ENCODE measurements at places on chromosomes 13 and 19.

GRCh38 chr13:72072261-72072660 lies 205.3 kb upstream of the DACH1 start:
- H3K27me3 ChIP-seq: no peaks in the 10 kb centered on the region
- DNase-seq: no peak
- no peak overlapping the region for H3K27ac ChIP-seq
- no peaks in the 10 kb centered on the region for H3K4me1 ChIP-seq
- no peak overlapping the region for H3K4me3 ChIP-seq
- no peaks in the 10 kb centered on the region for H3K36me3 ChIP-seq

- no peaks in the 10 kb centered on the region for H3K36me3 ChIP-seq
- H3K27me3 ChIP-seq: peaks cover 6% of the 10 kb centered on the region
- H3K27ac ChIP-seq: no peak overlapping the region
- peaks cover 10% of the 10 kb centered on the region for H3K4me1 ChIP-seq
Measured at GRCh38 chr19:35088131-35088913, 27.3 kb upstream of the FXYD3 start.

- H3K27ac ChIP-seq: no peak overlapping the region
- peaks cover 24% of the 10 kb centered on the region for H3K4me1 ChIP-seq
- H3K27me3 ChIP-seq: peaks cover 55% of the 10 kb centered on the region
Measured at GRCh38 chr13:35471706-35472322, 4.7 kb downstream of the MAB21L1 start.

DNA sequence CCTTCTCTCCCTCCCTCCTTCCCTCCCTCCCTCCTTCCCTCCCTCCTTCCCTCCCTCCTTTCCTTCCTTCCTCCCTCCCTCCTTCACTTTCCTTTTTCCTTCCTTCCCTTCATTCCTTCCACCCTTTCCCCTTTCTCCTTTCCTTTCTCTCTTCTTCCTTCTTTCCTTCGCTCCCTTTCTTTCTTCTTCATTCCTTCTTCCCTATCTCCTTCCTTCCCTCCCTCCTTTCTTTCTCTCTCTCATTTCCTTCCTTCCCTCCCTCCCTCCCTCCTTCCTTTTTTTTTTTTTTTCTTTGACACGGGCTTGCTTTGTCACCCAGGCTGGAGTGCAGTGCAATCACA lies 105.5 kb downstream of the IER2 start:
- H3K27ac ChIP-seq: no peak overlapping the region
- no peak overlapping the region for H3K4me3 ChIP-seq
- peaks cover 2% of the 10 kb centered on the region for H3K4me1 ChIP-seq

DNA sequence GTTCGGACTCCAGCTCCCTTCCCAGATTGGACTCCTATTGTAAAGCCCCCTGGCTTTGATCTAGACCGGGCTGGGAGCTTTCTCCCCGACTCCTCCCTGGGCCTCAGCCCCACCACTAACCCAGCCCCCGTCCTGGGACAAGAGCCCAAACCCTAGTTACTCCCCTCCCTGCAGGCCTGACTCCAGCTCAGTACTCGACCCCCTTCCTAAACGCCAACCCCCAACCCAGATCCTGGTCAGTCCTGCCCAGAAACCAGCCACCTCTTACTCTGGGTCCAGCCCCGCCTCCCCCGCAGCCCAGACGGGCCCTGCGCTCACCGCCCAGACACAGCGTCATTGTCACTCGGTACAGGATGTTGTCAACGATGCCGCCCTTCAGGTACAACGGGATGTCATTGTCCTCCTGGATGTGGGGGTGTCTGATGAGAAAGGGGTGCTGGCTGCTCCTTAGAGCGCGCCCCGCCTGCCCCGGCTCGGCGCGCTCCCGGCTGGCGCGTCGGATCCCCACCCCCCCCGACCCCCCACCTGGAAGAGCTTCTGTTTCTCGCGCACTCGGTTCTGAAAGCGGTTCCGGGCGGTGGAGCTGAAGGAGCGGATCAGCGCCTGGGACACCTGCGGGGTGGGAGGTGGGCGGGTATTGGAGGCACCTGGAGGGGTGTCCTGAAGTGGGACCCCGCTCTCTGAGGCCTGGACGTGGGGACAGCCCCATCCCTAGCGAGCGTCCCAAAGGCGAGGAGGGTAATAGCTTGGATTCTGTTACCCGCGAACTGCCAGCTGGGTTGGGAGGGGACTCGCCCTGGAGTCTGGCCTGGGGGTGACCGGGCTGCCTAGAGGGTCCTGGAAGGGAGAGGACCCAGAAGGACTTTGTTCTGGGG lies 866 bp downstream of the COX7A1 start:
- H3K27ac ChIP-seq: no peak overlapping the region
- peaks cover 6% of the 10 kb centered on the region for H3K4me1 ChIP-seq
- DNase-seq: no peak
- H3K27me3 ChIP-seq: no peaks in the 10 kb centered on the region
- H3K4me3 ChIP-seq: no peak overlapping the region
- peaks cover 27% of the 10 kb centered on the region for H3K36me3 ChIP-seq

- H3K4me1 ChIP-seq: no peaks in the 10 kb centered on the region
- H3K4me3 ChIP-seq: no peak overlapping the region
- DNase-seq: no peak
- H3K27me3 ChIP-seq: no peaks in the 10 kb centered on the region
- no peaks in the 10 kb centered on the region for H3K36me3 ChIP-seq
- no peak overlapping the region for H3K27ac ChIP-seq
Measured at GRCh38 chr13:28316836-28317235, 178.1 kb downstream of the FLT1 start.

GRCh38 chr19:18423258-18424020 lies 4.2 kb downstream of the SSBP4 start:
- H3K4me1 ChIP-seq: peaks cover 62% of the 10 kb centered on the region
- H3K27ac ChIP-seq: peak overlapping the region; percentile 87
- H3K4me3 ChIP-seq: no peak overlapping the region
- DNase-seq: no peak

- peak within 1 kb of the TSS; percentile 54 for H3K4me3 ChIP-seq
- no peaks in the 10 kb centered on the region for H3K4me1 ChIP-seq
- H3K27ac ChIP-seq: no peak within 1 kb of the TSS
- H3K27me3 ChIP-seq: peaks cover 29% of the 10 kb centered on the region
- peak; percentile 68 for DNase-seq
- H3K36me3 ChIP-seq: no peaks in the 10 kb centered on the region
Measured at GRCh38 chr19:33302175-33302973, at the start of gene CEBPA. CEBPA (minus strand) TSS chr19:33302534; CDS start chr19:33302414, 120 bp downstream.

DNA sequence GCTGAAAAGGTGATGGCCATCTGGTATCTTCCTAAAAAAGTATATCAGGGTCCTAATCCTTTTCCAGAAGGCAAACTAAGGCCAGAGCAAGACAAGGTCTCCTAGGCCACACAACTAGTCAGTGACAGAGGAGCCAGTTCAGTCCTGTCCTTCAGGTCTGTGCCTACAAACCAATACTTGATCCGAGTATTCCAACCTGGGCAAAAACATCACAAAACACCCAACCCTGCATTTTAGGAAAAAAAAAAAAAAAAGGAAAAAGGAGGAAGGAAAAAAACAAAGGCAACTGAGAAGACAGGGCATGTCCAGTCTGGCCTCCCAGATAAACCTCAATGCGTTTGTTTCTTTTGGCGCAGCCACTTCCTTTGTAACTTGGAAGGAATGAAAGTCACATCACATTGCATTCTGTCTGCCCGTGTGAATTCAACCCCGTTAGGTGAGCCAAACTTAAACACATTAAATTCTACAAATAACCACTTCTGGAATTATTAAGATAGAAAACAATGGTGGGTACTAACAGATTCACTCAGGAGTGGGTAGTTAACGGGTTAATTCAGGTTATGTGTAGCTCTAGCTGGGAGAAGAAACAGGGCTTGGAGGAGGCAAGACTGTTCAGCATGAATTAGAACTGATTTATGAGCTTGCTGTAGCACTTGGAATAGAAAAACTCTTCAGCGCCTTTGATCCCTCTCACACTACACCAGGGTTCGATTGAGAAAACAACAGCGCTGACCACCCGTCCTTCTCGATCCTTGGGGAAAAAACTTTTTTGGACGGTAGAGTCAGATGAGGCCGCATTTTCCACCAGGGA lies 43.0 kb upstream of the HNRNPA1L2 start:
- no peaks in the 10 kb centered on the region for H3K36me3 ChIP-seq
- H3K27ac ChIP-seq: no peak overlapping the region
- no peak for DNase-seq

- H3K36me3 ChIP-seq: no peaks in the 10 kb centered on the region
- no peak overlapping the region for H3K27ac ChIP-seq
- H3K4me3 ChIP-seq: no peak overlapping the region
- DNase-seq: no peak
Measured at GRCh38 chr13:71312923-71313322, 554.1 kb downstream of the DACH1 start.

GRCh38 chr13:77335543-77335942 lies 8.6 kb upstream of the MYCBP2 start:
- no peaks in the 10 kb centered on the region for H3K36me3 ChIP-seq
- H3K4me3 ChIP-seq: no peak overlapping the region
- peaks cover 18% of the 10 kb centered on the region for H3K4me1 ChIP-seq
- H3K27ac ChIP-seq: no peak overlapping the region

DNA sequence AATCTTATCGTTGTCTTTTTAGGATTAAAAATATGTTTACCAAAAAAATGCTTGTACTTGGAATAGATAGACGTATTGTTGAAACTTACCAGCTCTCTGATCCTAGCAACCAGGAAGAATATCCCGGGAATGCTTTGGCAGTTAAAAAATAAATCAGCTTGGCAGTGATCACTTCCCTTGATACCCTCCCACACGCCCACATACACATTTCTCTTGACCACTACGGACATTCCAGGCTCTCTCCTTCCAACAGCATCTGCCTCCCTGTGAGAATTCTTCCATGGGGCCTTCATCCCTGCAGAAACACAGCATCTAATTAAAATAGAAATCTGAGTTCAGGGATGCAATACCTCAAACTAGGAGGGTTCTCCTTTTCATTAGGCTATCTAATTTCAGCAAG lies 57.9 kb downstream of the THSD1 start:
- no peaks in the 10 kb centered on the region for H3K36me3 ChIP-seq
- DNase-seq: no peak

DNA sequence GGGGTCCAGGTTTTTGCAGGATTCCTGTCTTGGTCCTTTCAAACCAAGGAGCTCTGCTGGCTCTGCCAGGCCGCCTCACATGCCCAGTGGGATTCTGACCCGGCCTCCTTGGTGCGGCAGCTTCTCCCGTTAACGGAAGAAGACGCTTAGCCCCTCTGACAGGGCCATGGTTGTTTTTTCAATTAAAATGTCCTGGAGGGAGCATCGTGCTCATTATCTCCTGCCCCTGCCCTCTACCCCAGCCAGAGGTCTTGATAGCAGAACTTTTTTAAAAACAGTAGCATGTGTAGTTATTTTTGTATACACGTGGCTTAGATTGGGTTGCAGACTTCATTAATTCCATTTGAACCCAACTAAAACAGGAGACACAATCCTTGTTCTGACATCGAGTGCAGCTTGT lies 11.5 kb upstream of the RPS15 start:
- H3K36me3 ChIP-seq: peaks cover 34% of the 10 kb centered on the region
- H3K4me3 ChIP-seq: no peak overlapping the region
- no peaks in the 10 kb centered on the region for H3K27me3 ChIP-seq
- no peak for DNase-seq
